ENCODE measurements at places on chromosomes 11 and 22. TPM values are rescaled to one million over a fixed set of nuclear protein-coding genes. Genes with fewer than 3 reads are reported as not detected.

The FDXACB1 gene
- 1.3 TPM for total RNA-seq

The CNIH2 gene
- not detected for total RNA-seq

The SPDYC gene
- total RNA-seq: not detected

The NCAM1 gene
- 0.65 TPM for total RNA-seq

The CAVIN3 gene
- 182 TPM for total RNA-seq

The PATZ1 gene
- 8.9 TPM for total RNA-seq

The P2RY6 gene
- total RNA-seq: not detected

The COA4 gene
- total RNA-seq: 53.7 TPM

The ANO1 gene
- 0.13 TPM for total RNA-seq

The PRAME gene
- not detected for total RNA-seq

The EXPH5 gene
- 0.06 TPM for total RNA-seq

The NTM gene
- total RNA-seq: 0.06 TPM

Measured in bladder microvascular endothelial cell (primary cell).